Neural crest cell (in vitro differentiated cells): ENCODE measurements at places on chromosomes 5 and 9.
A peak's percentile ranks its signal among the peaks of the same experiment; 100 is the strongest.

DNA sequence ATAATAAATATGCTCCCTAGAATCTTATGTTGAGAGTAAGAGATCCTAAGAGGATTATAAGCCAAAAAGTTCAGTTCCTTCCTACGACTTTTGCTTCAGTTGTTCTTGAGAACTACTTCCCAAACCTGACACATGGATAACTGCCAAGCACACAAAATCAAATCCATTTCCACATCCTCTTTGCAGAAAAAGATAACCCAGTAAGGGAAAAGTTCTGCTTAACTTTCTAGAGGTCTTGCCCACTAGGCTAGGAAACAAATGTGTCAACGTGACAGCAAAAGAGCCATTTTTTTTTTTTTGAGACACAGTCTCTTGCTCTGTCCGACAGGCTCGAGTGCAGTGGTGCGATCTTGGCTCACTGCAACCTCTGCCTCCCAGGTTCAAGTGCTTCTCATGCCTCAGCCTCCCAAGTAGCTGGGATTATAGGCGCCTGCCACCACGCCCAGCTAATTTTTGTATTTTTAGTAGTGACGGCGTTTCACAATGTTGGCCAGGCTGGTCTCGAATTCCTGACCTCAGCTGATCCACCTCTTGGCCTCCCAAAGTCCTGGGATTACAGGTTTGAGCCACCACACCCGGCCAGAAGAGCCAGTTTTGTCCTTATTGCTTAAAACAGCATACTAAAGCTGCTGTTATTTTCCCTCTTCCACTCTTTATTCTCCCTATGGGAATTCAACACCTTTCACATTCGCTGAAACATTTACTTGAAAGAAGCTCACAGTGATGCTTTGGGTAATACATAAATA lies 24.2 kb downstream of the CSNK1A1 start:
- no peak for DNase-seq

- DNase-seq = no peak
Observed at GRCh38 chr5:78569441-78569840, 79.1 kb downstream of the LHFPL2 start.

DNA sequence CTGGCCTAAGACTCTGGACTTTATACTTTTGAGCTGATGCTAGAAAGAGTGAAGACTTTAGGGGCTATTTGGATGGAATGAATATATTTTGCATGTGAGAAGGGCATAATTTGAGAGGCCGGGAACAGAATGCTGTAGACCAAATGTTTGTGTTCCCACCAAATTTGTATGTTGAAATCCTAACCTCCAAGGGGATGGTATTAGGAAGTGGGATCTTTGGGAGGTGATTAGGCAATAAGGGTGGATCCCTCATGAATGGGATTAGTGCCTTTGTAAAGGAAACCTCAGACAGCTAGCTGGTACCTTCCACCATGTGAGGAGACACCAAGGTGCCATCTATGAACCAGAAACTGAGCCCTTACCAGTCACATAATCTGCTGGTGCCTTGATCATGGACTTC lies 165.1 kb upstream of the S1PR3 start:
- DNase-seq = no peak

GRCh38 chr9:77016526-77017504 lies 2.6 kb upstream of the FOXB2 start:
- DNase-seq = peak; percentile 12

- DNase-seq = no peak
Observed at GRCh38 chr9:15192856-15193255, 114.2 kb downstream of the TTC39B start.

GRCh38 chr5:109455598-109456096 lies 45.9 kb upstream of the PJA2 start:
- DNase-seq = no peak

GRCh38 chr5:86127696-86128095 lies 490.0 kb upstream of the COX7C start:
- no peak for DNase-seq

DNA sequence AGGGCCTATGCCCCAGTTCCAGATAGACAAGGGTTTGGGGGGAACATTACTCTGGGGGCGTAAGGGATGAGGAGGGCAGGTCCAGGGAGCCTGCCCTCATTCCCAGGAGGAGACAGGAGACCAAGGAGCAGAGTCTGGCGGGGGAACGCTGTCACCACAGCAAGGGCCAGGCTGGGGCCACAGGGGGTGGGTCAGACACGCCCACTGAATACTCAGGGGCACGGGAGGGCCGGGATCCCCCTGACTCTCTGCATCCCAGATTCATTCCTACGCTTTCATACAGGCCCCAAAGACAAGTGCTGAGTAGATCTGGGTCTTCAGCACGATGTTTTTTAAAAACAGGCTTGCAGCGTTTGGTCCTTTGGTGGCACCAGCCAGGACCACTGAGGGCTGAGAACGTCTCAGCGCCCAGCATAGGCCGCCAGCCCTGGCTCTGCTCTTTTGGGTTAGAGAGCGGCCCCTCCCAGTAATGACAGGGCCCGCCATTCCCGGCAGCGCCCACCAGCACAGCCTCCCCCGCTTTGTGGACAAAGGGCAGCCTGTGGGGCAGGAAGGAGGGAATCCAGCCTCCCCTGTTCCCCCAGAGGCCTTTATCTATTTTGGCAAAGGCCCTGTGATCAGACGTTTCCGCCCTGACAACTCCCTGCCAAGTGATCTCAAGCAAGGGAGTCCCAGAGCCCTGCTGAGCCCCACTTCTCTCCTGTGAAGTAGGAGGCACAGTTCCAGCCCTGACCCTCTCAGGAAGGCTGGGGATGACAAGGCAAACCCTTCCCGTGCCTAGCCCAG lies 24.9 kb downstream of the NEK6 start:
- no peak for DNase-seq

GRCh38 chr9:113932906-113933584 lies 56.9 kb downstream of the ZNF618 start:
- DNase-seq = no peak

- peak; percentile 45 for DNase-seq
Observed at GRCh38 chr5:139543423-139543991, 17.6 kb upstream of the UBE2D2 start.

DNA sequence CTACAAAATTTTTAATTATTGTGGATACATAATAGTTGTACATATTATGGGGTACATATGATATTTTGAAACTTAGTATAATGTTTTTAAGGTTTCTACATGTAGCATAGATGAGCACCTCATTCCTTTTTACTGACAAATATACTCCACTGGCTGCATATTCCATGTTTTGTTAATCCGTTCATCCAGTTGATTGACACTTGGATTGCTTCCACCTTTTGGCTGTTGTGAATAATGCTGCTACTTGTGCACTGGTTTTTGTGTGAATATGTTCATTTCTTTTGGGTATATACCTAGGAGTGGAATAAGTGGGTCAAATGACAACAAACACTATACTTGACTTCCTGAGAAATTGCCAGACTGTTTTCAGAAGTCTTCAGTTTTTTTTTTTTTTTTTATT lies 2.8 kb upstream of the ENTREP1 start:
- DNase-seq = no peak

GRCh38 chr5:102765350-102765749 lies 10.2 kb downstream of the PAM start:
- no peak for DNase-seq

- DNase-seq = no peak
Observed at GRCh38 chr5:107501965-107502675, 168.6 kb downstream of the EFNA5 start.

- DNase-seq = peak; percentile 40
Observed at GRCh38 chr5:122999947-123000563, 36.5 kb downstream of the PPIC start.

- no peak for DNase-seq
Observed at GRCh38 chr5:18311266-18311665, 677.0 kb downstream of the TAF11L14 start.

DNA sequence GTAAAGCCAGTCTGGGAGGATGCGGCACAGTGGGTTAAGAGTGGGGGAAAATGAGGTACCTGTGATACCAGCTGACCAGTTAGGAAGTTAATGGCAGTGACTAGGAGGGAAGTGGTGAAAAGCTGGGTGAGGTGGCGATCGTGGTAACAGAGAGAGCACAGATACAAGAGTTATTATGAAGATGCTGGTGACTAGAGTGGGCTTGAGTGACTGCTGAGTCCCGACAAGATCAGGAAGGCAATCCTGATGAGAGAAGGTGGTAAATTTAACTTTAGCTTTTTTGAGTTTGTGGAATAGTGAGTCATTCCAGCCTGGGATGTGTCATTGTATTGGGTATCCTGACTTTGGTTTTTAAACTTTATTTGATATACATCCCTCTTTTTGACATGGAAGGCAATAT lies 38.8 kb downstream of the CMYA5 start:
- DNase-seq = no peak

DNA sequence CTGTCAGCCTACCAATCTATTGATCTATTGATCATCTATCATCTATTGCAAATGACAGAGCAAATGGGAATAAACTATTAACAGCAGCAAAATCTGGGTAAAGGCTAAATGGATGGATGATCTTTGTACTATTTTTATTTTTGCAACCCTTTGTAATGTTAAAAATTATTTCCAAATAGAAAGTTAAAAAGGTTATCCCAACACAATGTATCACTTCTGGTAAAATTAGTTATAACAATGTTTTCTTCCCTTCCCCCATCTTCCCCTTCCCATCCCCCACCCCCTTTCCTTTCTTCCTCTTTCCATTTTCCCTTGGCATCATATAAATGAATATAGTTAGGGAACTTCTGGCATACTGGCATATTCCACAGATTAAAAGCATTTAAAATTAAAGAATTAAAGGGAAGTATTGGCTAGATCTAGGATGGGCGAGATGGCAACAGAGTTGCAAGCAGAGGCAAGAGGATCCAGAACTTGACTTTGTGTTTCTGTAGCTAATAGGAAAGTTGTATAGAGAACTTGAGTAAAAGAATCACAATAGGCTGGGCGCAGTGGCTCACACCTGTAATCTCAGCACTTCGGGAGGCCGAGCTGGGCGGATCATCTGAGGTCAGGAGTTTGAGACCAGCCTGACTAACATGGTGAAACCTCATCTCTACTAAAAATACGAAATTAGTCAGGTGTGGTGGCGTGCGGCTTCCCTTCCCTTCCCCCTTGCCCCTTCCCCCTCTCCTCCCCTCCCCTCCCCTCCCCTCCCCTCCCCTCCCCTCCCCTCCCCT lies 66.6 kb upstream of the TAF11L2 start:
- DNase-seq = no peak

- DNase-seq = no peak
Observed at GRCh38 chr5:179300581-179301180, 44.6 kb downstream of the ADAMTS2 start.

DNA sequence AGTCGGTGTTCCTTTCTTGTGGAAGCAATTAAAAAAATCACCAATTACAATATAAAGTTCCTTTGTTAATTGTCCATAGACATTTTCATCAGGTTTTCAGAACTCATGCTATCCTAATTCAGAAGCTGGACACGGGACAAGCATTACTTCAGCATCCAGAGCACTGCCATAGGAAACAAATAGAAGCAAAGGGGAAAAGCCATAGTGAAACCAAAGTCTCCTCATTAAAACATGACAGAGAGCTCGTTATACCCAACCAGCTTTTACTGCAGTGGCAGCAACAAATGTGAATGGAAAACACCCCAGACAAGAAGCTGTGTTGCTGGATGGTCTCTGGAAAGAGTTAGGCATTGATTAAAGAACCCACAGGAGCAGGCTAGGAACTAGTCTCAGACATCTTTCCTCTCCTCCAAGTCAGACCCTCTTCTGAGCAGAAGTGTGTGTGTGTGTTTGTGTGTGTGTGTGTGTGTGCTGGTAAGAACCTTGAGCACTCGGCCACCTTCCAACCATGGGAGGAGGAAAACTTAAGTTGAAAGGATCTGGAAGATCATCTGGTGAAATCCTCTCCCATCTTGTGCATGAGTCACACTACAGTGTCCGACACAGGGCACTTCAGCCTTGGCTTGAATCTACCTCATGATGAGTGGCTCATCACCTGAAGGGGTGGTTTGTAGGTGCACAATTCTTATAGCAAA lies 162.6 kb upstream of the ADAMTS16 start:
- no peak for DNase-seq
